ENCODE measurements at places on chromosomes 3 and 15.

GRCh38 chr15:76070921-76071635 is 11.3 kb downstream of the TMEM266 start:
- no peak for DNase-seq

DNA sequence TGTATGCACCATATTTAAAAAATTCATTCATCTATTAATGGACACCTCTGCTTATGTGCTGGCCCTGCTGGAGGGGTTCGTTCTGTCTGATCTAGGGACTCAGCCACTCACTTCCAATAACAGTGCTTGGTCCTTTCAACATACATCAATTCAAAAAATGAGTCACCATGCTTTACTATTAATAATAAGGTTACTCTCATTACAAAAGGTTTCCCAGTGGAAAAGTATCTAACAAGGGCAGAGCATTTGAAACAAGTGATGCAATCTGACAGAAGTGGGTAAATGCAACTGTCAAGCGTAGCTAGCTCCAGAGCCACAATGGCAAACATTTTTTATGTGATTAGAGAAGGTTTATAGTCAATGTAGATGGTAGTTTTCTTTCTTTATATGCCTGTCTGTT is 67.9 kb upstream of the TNIK start:
- DNase-seq: no peak

DNA sequence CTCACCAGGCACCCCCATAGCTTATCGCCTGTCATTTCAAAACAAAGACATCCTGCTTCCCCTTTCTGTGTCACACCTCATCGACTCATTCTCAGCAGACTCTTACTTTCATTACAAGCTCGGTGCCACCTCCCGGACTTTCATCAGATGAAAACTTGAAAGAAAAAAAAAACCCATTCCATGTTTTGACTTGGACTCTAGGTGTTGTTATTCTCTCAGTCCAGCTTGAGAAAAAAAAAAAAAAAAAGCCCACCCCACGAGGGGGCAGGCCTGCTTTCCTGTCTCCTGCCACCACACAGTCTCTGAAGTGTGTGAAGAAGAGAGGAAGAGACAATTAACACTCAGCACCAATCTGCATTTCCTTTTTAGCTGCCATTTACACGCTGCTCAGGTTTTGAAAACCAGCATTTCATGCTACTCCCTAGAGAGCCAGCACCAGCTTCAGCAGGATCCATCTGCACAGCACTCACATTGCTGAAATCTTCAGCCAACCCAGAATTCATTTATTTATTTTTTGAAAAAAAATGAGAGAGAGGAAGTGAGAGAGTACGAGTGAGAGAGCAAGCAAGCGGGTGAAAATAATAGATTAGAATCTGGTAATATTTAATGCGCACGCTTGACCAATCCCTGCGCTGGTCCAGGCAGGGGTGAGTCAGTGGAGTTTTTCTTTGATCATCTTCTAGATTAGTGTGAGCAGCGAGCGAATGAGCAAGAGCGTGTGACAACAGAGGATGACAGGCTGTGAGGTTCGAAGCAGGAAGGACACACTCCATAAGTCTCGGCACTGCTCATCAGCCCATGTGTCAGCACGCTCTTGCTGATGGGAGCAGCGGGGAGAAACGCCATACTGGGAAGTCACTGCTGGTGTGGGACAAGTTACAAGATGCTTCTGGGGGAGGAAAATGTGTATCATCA is 23.5 kb downstream of the ZNF80 start:
- peak; percentile 67 for DNase-seq

GRCh38 chr15:101266787-101267186 is 10.5 kb downstream of the SELENOS start:
- DNase-seq: no peak

- DNase-seq: no peak
These were observed 33.0 kb downstream of the HSPBAP1 start for GRCh38 chr3:122760453-122761271.

- peak; percentile 11 for DNase-seq
These were observed 680 bp downstream of the POC1A start for GRCh38 chr3:52153389-52154096.

- no peak for DNase-seq
These were observed 3.4 kb downstream of the RNU6-1 start for GRCh38 chr15:67836477-67836876.

GRCh38 chr3:197833930-197834715 is 43.1 kb downstream of the LRCH3 start:
- DNase-seq: no peak

- DNase-seq: peak; percentile 6
These were observed 34.0 kb upstream of the RPP14 start for GRCh38 chr3:58271901-58272501.

- DNase-seq: no peak
These were observed 2.8 kb downstream of the RPS17 start for GRCh38 chr15:82537351-82537908.

GRCh38 chr15:22794063-22794462 is 7.6 kb downstream of the NIPA1 start:
- DNase-seq: no peak

DNA sequence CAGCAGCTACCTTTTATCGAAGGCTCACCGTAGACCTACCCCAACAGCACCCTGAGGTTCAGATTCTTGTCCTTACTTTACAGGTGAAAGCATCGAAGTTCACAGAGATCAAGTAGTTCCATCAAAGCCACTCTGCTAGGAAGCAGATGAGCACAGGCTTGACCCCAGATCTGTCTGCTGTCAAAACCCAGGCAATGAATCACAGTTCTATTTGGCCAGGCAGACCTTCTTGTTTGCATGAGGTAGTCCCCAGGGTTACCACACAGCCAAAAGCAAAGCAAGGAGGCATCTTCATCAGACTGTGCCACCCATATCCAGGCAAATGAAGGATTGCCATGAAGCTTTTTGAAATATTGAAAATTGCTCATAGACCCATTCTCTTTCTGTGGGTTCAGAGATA is 33.0 kb downstream of the HES1 start:
- DNase-seq: no peak

GRCh38 chr15:86624261-86625036 is 544.8 kb downstream of the AGBL1 start:
- DNase-seq: peak; percentile 85

- no peak for DNase-seq
These were observed 140.7 kb downstream of the MECOM start for GRCh38 chr3:169522595-169523529.

GRCh38 chr3:128362026-128362965 is 104.4 kb downstream of the DNAJB8 start:
- DNase-seq: no peak

- DNase-seq: no peak
These were observed 3.6 kb downstream of the FYTTD1 start for GRCh38 chr3:197753263-197753662.

GRCh38 chr3:26807272-26807671 is 184.7 kb downstream of the LRRC3B start:
- DNase-seq: no peak

DNA sequence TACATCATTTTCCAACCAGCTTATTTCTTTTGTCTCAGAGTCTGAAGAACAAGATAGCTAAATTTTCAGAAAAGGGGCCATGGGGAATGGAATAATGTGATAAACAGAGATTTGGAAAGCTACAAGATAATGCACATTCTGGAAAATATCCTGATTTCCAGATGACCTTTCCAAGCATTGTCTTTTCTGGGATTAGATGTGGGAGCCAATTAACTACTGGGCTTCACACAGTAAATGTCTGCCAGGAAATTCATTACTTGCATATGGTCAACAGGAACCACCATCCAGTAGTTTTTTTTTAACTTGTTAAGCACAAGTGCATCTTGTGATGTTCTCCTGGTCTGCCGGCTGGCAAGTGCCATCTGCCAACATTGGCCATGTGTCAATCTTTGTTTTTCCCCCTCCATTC is 131.1 kb upstream of the BFSP2 start:
- no peak for DNase-seq

GRCh38 chr15:36161771-36162212 is 417.6 kb upstream of the CDIN1 start:
- no peak for DNase-seq

DNA sequence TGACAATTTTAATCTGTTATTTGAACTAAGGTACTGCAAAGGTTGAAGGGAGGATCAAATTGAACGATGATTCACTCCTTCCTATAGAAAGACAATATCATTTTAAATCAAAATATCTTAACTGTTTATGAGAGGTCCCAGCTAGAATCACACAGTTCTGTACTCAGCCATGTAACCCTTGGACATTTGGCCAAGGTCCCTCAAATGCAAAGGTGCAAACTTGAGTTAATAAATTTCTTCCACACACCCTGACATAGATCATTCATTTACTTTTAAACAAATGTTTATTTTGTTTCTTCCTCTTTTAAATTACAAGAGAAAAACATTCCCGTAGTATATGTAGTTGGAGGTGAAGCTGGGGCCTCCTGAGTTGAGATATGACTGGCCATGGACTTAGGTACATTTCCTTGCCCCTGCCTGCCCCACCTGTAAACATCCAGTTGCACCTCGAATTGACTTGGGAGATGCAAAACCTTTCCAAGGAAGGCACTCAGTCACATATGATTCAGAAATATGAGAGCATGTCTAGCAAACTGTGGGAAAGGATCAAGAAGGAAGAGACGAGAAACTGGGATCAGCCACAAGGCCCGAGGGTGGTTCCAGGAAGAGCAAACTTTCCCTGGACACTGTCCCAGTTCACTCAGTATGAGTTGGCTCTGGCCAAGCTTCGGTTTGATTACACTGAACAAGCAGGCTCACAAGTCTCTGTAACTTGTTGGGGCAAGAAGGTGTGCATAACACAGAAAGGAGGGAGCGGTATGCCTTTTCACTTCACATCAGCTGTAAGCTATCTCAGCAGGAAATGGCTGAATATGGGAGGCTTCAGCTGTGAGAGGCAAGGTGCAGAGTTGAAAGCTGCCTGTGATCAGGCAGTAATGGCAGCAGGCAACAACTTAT is 6.7 kb downstream of the TNFSF10 start:
- DNase-seq: no peak

DNA sequence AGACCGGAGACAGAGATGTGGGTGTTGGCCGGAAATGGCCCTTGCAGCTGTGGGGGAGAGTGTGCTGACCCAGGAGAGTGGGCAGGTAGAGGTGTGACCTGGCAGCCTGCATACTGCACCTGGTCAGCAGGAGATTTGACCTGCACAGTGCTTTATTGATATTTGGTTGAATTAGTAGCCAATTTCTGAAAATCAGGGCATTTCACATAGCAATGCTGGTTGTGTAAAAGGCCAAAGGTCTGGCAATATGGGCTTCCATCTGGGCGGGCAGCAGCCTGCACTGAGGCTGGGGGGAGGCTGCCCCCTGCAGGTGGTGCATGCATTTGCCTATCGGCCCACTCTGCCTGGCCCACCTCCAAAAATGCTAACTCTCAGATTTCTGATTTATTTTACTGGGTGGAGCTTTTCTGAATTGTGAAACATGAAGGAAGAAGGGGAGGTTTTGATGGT is 9.4 kb upstream of the MGLL start:
- no peak for DNase-seq

DNA sequence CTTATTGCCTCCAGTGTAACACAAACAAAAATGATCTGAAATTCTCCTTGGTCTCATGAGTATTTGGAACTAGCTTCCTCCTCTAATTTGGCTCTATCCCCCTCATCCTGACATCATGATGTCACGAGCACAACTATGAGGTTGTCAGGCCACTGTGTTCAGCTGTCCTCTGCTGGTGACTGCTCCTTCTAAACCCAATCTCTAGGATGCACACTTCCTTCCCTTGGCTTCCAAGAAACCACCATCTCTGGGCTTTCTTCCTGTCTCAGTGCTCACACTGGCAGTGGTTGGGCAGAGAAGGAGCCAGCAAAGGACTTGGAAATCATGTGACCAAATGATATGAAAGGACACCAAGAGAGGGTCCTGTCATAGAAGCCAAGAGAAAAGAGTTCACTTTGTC is 30.7 kb upstream of the EIF1B start:
- DNase-seq: no peak

- DNase-seq: no peak
These were observed 22.3 kb downstream of the SEMA5B start for GRCh38 chr3:123005291-123005690.

DNA sequence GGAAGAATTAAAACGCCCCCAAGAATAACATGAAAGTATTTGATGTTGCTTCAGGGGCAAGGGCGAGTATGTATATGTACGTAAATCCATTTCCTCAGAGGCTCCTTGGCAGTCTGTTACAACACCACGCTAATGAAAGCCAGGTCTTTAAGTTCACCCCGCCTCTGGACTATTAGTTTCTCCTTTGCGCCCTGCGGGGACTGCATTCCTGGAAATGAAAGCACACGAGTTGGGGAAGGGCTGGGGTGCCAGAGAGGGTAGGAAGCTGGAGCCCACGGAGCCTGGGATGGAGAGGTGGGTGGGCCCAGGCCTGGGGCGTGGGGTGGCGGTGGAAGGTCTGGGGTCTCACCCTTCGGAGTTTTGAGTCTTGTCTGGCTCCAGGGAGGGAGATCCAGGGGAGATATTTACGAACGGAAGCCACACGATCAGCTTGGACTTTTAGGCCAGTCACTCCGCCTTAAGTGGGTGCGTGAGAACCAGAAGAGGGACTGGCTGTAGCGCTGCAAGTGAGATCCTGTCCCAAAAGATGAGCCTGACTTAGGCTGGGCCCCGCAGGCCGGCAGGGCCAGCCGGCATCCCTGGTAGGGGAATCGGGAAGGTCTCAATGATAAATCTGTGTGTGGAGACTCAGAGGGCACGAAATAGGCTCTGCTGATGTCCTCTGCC is 1.6 kb upstream of the PLCL2 start:
- no peak for DNase-seq

GRCh38 chr3:86793786-86794185 is 197.2 kb downstream of the VGLL3 start:
- DNase-seq: no peak

DNA sequence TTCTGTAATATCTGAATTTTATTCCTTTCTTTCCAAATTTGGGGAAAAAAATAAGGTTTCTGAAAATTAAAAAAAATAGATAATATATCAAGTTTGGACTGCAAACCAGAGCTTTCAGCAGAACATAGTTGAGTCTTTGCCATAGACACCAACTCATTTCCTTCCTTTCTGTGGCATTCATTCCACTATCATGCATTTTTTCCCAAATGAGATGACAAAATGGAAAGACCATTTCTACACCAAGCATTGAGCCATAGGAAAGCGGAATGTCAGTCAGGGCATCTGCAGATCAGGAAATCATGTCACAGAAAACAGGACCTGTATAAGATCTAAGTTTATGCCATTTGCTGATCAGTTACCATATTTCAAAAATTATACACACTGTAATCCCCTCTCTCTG is 333.3 kb upstream of the THBS1 start:
- no peak for DNase-seq
